Suppressor macrophage treated with lipopolysaccharide for 4 hours (primary cell): ENCODE measurements at places on chromosomes 2 and 18.

DNA sequence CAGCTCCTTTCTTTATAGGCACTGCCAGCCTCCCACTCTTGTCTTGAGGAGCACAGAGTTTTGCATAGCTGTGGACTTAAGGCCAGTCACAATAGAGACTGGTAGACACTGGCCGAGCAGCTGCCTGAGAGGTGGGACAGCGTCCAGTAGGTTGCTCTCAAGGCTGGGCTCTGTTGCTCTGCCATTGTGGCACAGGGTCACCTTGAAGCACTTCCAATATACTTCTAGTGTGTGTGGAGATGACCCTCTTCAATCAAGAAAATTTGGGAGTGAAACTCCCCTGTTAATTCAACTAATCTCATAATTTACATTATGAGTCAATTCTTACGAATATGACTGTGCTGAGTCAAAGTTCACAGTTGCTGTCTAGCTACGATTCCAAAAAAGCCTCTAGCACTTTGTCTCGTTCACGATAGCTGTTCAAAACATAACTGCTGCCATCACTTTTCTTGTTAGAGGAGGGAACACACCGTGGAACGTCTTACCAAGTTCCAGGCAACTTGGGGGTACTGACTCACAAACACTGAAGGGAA is 636.2 kb downstream of the EPHA4 start:
- DNase-seq: no peak

- DNase-seq: no peak
Measured at GRCh38 chr18:11183637-11184036, 34.3 kb upstream of the PIEZO2 start.

- DNase-seq: peak; percentile 18
Measured at GRCh38 chr18:79507076-79507545, 111.4 kb downstream of the NFATC1 start.

- no peak for DNase-seq
Measured at GRCh38 chr2:62740221-62740620, 34.7 kb downstream of the EHBP1 start.

DNA sequence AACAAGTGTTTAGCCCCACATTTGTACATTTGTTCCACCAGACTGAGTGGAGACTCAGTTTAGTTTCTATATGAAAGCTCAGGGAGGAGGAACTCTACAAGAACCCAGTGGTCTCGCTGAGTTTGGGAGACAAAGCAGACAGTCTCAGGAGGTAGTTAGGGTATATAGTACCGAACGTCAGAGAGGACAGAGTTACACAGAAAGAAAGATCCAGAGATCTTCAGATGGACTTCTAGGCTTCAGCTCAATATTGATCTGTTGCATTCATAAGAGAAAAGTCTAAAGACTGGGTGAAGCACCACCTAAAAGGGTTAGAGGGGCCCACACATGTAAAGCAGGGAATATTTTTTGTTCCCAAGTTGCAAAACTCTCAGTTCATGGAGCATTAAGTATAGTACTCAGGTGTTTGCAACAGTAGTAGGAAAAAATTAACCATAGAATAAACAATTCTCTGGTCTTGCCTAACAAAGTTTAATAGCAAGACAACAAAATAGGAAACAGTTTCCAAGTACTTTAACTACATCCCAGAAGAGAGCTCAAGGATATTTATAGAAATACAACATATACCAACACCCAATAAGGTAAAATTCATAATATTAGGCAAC is 4.2 kb downstream of the TFPI start:
- no peak for DNase-seq

DNA sequence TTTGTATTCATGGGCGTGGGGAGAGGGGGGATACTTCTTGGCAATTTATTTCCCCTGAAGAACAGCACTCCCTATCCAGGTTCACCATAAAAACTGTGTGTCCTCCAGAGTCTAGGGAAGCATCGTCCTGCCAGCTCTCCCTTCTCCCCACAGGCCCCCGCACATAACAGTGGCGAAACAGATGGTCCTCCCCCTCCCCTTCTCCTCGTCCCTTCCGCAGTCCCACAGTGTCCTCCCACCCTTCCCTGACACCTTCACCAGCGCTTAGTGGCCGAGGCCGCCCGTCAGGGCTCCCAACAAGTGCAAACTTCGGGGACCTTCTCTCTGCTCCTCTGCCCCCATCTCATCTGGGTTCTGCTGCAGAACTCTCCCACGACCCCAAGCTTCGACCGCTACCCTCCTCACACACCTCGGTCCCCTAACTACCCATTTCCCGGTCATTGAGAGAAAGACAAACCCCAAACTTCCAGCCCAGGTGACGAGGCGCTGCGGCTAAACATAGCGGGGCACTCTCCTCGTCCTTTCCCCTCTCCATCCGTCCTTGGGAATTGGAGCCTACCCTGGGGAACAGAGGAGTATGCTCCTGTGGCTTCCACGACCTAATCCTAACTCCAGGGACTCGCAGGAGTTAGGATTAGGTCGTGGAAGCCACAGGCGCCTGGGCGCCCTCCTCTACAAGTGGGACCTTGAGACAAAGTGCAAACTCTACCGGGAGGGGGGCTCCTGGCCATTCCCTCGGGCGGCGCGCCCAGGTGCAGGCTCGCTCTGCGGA is 971 bp downstream of the ZNF385B start:
- DNase-seq: no peak

- DNase-seq: no peak
Measured at GRCh38 chr2:192004188-192004963, 157.5 kb upstream of the CAVIN2 start.

DNA sequence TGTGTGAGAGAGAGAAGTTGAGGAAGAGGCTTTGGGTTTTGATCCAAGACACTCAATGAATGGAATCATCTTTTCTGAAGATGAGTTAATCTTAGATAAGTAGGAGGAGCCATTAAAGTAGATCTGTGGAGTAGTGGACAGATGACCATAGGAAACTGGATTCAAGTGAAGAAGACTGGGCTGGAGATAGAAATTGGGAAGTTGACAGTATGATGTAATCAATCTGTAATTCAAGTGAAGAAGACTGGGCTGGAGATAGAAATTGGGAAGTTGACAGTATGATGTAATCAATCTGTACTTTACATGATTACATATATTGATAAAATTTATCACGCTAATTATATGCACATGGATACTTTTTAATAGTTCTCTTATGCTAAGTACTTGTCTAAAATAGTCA is 92.8 kb downstream of the PHLPP1 start:
- peak; percentile 80 for DNase-seq

- DNase-seq: no peak
Measured at GRCh38 chr2:72982781-72983499, 65.6 kb downstream of the EMX1 start.

GRCh38 chr2:133581010-133581760 is 12.9 kb upstream of the NCKAP5 start:
- no peak for DNase-seq

DNA sequence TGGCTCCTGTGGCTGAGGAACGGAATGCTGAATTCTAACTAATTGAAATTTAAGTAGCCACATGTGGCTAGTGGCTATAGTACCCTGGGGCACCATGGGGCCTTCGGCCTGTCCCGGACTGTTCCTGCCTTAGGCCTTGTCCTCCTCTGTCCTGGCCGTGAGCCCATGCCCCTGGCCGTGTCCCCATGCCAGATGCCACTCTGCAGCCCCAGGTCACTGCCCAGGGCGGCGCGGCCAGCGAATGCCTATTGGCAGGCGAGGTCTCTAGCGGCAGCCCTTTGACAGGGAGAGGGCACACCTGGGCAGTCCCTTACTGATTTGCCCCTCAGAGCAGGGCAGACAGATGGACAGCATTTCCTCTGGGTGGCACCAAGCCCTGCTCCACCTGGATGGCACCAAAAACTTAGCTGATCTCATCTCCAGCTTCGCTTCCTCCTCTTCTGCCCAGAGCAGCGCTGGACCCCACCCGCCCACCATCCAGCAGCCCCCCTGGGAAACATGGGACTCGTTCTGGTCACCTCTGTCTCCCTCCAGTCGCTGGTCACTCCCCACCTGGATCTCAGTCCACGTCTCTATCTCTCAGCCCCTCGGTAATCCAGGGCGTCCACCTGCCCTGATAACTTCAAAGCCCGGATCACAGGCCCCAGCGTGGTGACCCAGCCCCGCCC is 1.1 kb upstream of the DGKD start:
- no peak for DNase-seq

- DNase-seq: peak; percentile 62
Measured at GRCh38 chr18:21134895-21135294, 23.3 kb upstream of the ROCK1 start.

DNA sequence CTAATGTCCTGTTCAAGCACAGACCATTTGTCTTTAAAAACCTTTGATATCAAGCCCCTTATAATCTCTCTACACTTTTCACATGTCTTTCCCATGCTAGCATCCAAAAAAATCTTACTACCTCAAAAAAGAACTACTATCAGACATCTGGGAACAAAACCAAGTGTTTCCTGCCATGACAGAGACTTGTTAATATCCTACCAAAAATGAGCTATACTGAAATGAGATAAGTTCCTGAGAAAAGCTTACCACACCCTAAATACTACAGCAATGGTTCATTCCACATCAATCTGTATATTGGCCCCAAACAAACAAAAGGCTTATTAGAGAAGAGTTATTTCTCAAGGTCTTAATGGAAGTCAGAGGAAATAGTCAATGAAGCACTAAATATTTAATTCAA is 230.1 kb downstream of the DYM start:
- no peak for DNase-seq

- DNase-seq: peak; percentile 83
Measured at GRCh38 chr2:38148501-38148900, 72.5 kb upstream of the CYP1B1 start.

- DNase-seq: no peak
Measured at GRCh38 chr2:213766062-213766461, 481.8 kb downstream of the SPAG16 start.

DNA sequence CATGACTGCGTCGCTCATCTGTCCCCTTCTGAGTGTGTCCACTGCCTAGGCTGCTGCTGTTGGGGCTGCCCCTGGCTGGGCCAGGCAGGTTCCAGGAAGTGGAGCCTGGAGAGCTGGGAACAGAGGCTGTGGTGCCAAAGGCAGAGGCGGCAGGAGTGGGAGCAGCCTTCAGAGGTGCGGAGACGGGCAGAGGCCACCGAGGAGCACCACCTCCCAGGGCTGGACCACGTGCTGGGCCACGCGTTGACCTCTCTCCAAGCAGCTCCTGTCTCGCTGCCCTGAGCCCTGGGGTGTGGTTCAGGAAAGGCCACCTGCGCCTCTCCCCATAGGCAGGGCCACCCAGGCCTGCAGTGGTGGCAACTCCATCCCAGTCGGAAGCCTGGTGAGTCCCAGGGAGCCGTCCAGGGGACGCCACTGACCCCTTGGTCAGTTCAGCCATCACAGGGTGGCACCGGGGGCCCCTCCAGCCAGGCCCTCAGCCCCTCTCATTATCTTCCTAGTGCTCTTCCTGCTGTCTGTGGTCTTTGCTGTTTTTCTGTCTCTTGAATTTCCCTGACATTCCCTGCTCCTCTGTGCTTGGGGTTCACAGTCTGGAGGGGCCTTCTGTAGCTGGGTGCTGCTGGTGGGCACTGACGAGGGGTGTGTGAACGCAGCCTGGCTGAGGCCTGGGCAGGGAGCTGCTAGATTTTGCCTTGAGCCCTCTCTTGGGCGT is 122.8 kb upstream of the HS6ST1 start:
- no peak for DNase-seq

DNA sequence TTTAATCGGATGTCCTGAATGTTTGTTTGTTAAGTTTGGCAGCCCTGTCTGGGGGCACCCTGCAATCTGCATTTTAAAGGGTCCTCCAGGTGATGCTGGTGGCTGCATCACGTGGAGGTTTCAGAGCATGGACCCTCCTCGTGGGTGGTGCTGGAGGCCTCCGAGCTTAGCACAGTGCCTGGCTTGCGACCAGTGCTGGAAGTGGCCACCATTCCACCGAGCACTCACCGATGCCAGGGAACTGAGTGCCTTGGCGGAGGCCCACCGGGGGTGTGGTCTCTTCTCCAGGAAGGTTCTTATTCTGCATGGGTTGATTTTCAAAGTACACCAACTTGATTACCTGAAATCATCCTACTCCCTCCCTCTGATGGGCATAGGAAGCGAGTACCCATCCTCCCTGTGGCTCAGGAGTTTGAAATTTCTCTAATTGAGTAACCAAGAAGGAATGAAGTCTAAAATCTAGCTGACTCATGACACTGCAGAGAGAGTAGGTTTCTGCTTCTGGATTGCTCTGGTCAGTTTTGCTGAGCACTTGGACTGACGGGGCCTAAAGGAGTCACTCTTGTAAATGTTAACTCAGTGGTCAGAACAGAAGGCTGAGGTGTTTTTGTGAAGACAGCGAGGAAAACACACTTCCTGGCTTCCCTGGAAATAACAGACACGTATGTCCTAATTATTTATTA is 58.1 kb upstream of the SLC66A3 start:
- no peak for DNase-seq

- no peak for DNase-seq
Measured at GRCh38 chr2:240987588-240987987, 10.8 kb upstream of the SNED1 start.

DNA sequence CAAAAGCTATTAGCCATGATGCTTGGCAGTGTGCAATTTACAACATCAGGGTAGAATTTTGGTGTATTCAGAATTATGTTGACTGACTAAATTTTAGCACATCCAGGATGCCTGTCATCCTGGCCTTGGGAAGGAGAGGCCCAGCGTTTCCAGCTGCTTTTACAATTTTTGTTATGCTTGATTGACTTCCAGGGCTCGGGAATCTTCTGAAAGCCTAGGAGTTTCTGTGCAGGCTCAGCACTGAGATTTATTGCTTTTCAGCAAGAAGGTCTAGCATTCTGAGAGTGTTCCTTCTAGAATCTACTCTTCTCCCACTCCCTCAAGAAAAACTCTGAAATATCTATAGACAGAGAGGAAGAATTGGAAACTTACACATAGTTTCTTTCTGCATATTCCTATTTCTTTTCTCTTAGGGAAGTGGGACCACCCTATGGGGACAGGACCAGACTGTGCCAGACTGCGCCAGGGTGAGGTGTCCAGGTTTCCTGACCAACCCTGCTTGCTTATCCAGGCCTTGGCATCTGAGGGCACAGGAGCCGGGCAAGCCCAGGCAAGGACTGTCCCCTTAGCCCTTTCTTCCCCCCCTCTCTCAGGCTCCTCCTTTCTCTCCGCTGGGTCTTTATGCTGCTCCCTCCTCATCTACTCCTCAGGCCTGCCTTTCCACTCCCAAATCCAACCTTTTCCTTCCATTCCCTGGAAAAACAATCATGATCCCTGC is 26.9 kb downstream of the MAIP1 start:
- no peak for DNase-seq

GRCh38 chr2:118169359-118170005 is 81.2 kb downstream of the INSIG2 start:
- DNase-seq: peak; percentile 52

DNA sequence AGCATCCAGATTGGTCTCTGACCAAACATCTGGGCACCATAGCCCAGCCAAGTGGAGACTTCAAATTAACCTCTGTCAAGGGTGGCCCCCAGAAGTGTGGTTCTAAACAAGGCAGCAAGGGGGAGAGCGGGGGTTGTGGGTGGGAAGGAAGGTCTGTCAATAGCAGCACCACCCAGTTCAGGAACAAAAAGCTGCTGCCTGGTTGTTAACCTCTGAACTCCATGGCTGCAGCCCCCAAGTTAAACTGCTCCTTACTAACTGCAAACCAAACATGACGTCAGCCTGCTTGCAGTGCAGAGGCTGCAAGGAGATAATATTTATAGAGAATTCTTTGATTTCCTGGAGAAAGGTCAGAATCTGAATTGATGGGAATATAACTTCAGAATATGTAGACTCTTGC is 76.5 kb downstream of the ARL4C start:
- no peak for DNase-seq

GRCh38 chr18:77068321-77069312 is 64.0 kb downstream of the MBP start:
- DNase-seq: peak; percentile 41
